Left ventricle myocardium superior (tissue), 1 donor: ENCODE measurements at places on chromosomes 6 and 20. TPM values are rescaled to one million over a fixed set of nuclear protein-coding genes. Genes with fewer than 3 reads are reported as not detected.

- no peak for DNase-seq
These were observed 1.4 kb downstream of the CTSZ start for GRCh38 chr20:59005523-59006166.

GRCh38 chr6:52754443-52754842 is 8.8 kb downstream of the GSTA2 start:
- no peak for DNase-seq

The AP5S1 gene
- total RNA-seq, result 10.2 TPM

The KCNS1 gene
- total RNA-seq, result not detected

The SIRPA gene
- total RNA-seq, result 18.1 TPM
